Heart left ventricle (tissue), 16 donors: ENCODE measurements at places on chromosomes 2 and 18. TPM values are rescaled to one million over a fixed set of nuclear protein-coding genes. Genes with fewer than 3 reads are reported as not detected.

The ZSCAN30 gene
- polyA plus RNA-seq = 6.2 TPM

The CRYGC gene
- not detected for polyA plus RNA-seq

The ITGB1BP1 gene
- polyA plus RNA-seq = 85.6 TPM

The TSPYL6 gene
- 0.03 TPM for polyA plus RNA-seq

The NEB gene
- 4.4 TPM for polyA plus RNA-seq

The REEP1 gene
- polyA plus RNA-seq = 36.1 TPM

The NTSR2 gene
- not detected for polyA plus RNA-seq

The NGEF gene
- polyA plus RNA-seq = 0.15 TPM

The PDCD1 gene
- 4.7 TPM for polyA plus RNA-seq

The C2orf49 gene
- 14.5 TPM for polyA plus RNA-seq

The DAW1 gene
- 0.47 TPM for polyA plus RNA-seq

The ASIC4 gene
- 0.03 TPM for polyA plus RNA-seq

The TDRD15 gene
- polyA plus RNA-seq = not detected

The NFATC1 gene
- polyA plus RNA-seq = 6.5 TPM
